Inflammatory macrophage treated with lipopolysaccharide for 1 hour (primary cell): ENCODE measurements at places on chromosomes 5 and 9.

- peak; percentile 1 for DNase-seq
Observed at GRCh38 chr9:94300470-94301301, 27.8 kb downstream of the NUTM2F start.

GRCh38 chr5:127306036-127306435 is 15.4 kb downstream of the MEGF10 start:
- no peak for DNase-seq

GRCh38 chr9:123450098-123450770 is 94.2 kb downstream of the CRB2 start:
- DNase-seq = no peak

GRCh38 chr5:91177085-91177484 is 206.0 kb downstream of the ARRDC3 start:
- DNase-seq = no peak

DNA sequence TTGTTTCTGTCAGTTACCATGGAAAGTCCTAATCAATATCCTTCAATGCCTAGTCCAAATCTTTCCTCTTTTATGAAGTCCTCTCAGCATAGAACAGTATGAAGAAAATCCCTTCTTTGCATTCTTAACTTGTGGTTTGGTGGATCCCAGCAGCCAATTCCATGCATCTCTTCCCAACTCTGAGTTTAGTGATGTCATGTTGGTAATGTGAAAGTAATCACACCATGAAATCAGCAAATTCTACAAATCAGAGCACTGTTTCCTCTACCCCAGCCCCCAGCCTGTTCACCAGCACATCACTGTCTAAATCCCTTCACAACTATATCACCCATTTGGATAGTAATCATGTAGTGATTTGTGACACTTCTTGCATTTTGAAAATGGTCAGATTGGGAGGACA is 4.7 kb upstream of the C1QTNF2 start:
- DNase-seq = no peak
